HAP-1 (cell line): ENCODE measurements at places on chromosomes 12 and 14.

DNA sequence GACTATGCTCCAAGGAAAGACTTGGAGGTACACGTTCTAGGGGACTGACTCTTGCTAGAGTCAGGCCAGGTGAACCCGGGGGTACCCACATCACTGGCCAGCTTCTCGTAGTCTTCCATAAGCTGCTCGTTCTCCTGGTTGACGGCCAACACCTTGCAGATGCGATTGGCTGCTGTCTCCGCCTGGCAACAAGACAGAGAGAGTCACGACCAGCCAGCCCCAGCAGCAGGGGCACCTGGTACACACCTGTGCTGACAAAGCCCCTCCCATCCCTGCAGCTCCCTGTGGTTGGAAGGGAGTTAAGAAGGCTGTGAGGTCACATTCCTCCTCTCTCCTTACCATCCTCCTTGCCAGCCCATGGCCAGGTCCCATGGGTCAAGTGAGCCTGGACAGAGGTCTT, 85.5 kb downstream of the ACTN1 start:
- DNase-seq = no peak

GRCh38 chr14:103281496-103282231, 52.4 kb upstream of the EIF5 start:
- no peak for DNase-seq

DNA sequence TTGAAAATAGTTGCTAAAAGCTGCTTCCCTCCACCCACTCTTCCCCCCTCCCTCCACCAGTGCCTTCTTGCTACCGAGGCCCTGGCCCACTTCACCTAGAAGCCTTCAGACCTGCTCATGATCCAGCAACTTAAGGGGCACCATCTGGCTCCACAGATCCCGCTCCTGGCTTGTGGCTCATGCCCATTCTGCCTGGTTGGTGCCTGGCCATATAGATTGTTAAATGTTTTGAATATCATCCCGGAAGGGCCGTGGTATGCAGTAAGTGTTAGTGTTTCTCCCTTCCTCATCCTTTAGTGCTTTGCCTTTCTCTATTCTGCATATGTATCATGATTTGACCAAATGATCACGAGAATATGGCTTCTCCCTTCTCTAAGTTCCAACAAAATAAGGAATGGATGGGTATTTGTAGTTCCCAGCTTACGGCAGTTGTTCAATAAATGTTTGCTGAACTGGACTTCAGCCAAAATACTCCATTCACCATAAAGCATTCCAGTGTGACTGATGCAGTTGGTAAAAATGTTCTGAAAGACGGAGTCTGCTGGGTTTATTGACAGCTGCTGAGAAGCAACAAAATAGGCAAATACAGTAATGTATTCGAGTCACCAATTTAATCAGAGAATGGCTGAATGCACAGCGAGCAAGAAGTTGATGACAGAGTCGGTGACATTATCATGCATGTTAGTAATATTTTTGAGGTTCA, 30.7 kb downstream of the GRIP1 start:
- no peak for DNase-seq

- DNase-seq = peak; percentile 38
Observed at GRCh38 chr12:8453021-8453513, 2.7 kb upstream of the CLEC6A start.

DNA sequence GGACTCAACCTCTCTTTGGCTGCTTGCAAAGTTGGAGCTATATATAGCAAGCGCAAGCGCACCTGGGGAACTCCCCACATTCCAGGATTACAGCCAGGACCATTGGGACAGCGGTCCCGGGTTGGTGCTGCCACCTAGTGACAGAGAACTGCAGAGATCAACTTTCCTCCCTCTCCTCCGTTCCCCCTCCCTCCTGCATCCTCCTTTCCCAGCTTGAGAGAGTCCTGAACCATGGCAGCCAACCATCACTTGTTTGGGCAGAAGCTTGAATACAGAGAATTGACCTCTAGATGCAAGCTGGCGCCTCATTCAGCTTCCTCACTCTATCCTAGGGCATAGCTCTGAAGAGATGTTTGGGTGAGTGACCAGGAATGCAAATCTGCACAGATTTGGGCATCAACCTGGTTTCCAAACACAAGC, 17.4 kb upstream of the FLVCR2 start:
- DNase-seq = peak; percentile 62

GRCh38 chr12:54016478-54016964, 7.7 kb downstream of the HOXC8 start:
- peak; percentile 76 for DNase-seq

DNA sequence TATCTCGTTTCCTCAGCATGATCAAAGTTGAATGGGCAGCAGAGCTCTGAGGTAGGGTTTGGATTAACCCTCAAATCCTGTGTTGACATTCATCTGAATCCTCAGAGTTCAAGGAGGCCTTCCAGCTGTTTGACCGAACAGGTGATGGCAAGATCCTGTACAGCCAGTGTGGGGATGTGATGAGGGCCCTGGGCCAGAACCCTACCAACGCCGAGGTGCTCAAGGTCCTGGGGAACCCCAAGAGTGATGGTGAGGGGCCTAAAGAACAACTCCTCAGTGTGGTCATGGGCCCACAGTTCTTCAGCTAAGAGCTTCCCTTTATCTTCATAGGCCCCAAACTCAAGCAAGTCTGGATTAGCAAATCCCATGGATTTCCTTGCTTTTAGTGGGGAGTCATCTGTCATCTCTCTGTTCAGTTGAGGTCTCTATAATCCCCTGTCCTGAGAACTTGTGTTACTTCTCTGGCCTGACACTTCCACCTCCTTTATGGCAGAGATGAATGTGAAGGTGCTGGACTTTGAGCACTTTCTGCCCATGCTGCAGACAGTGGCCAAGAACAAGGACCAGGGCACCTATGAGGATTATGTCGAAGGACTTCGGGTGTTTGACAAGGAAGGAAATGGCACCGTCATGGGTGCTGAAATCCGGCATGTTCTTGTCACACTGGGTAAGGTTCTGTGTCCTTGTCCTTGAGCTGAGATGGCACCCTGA, 1.5 kb downstream of the MYL6 start:
- no peak for DNase-seq

DNA sequence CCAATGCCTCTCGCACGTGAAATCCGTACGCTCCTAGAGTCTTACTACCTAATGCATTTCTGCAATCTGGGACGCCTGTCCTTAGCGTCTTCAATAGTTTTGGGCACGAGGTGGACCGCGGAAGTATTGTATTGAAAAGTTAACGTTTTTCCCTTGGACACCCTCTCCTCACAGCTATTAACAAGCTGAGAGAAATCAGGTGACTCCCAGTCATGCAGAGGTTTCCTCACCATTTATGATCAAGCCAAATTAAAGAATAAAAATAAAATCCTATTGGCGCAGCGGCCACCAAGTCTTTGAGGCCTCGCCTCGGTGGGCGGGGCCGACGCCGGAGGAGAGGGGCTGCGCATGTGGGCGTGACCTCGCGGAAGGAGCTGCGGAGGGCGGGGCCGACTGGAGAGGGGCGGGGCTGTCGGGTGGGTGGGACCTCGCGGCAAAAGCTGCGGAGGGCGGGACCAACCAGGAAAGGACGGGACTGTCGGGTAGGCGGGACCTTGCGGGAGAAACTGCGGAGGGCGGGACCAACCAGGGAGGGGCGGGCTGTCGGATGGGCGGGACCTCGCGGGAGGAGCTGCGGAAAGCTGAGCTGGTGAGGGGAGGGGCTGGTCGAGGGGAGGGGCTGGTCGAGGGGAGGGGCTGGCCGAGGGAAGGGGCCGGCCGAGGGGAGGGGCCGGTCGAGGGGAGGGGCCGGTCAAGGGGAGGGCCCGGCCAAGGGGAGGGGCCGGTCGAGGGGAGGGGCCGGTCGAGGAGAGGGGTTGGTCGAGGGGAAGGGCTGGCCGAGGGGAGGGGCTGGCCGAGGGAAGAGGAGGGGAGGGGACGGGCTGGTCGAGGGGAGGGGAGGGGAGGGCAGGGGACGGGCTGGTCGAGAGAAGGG, 1.1 kb upstream of the PPP2R5C start:
- peak; percentile 94 for DNase-seq

DNA sequence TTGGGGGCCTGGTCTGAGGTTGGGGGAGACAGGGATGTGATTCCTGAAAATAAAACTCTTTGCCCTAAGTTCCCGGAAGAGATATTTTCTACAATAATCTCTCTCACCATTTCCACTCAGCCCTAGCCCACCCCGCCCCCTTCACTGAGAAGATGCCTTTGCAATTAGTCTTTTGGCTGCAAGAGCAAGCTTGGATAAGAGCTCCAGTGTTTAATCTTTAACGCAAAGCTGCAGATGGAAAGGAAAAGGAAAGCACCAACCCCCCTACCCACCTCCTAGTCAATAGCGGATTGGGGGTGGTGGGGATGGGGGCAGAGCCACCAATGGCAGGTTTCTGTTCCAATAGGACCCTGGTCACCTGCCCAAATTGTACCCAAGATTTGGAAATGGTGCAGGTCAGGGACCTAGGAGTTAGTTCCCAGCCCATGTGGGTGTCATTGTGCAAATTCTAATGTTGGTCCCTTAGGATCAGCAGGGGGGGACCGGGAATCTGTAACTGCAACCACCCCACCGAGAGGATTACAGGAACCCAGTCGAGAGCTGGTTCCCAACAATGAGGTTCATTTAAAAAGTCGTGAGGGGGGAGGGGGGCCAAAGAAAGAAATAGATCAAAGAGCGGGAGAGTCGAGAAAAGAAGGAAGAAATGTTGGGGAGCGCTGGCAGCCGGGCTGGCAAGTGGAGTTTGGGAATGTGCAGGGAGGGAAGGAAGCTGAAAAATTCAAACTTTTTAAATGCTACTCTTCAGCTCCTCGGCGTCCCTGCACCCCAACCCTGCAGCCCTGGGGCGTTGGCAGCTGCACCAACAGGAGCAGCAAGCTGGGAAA, 1.6 kb downstream of the ZFP36L1 start:
- DNase-seq = no peak

GRCh38 chr12:1279050-1279449, 288.0 kb downstream of the ERC1 start:
- no peak for DNase-seq

- DNase-seq = no peak
Observed at GRCh38 chr14:75299059-75299458, 20.4 kb downstream of the FOS start.

DNA sequence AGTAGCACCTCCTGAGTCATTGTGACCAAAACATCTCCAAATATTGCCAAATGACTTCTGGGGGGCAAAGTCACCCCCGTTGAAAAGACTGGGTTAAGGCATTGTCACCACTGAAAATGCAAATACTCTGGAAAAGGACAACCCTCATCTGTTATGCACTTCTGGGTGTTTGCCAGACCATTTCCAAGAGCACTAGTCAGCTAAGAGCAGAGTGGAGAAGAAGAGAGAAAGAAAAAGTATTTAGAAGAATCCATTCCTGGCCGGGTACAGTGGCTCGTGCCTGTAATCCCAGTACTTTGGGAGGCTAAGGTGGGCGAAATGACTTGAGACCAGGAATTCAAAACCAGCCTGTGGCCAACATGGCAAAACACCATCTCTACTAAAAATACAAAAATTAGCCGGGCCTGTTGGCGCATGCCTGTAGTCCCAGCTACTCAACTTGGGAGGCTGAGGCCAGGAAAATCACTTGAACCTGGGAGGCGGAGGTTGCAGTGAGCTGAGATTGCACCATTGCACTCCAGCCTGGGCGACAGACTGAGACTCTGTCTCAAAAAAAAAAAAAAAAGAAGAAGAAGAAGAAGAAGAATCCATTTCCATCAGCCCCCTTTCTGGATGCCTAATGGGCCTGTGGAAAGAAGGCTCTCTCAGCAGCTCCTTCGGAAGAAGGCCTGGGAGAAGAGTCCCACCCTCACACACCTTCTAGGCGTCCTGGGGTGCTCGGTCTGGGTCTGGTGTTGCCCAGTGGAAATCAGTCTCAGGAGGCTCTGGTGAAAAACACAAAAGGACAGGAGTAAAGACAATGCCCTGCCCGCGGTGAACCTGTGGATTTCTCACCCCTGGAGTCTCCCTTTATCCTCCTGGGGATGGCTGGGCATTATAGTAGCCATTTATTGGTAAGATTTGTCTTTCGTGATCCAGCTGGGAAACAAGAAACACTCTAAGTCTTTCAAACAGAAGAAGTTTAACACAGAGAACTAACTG, 3.5 kb upstream of the LTBR start:
- no peak for DNase-seq

GRCh38 chr14:30193101-30193500, 265.5 kb upstream of the PRKD1 start:
- no peak for DNase-seq

- no peak for DNase-seq
Observed at GRCh38 chr12:125988545-125988944, 923.3 kb downstream of the AACS start.

- DNase-seq = no peak
Observed at GRCh38 chr12:112823582-112824149, 32.1 kb downstream of the RPH3A start.

GRCh38 chr12:58310809-58311622, 369.6 kb downstream of the ATP23 start:
- no peak for DNase-seq

GRCh38 chr14:59474172-59474571, 9.0 kb upstream of the GPR135 start:
- DNase-seq = no peak

- DNase-seq = peak; percentile 66
Observed at GRCh38 chr12:53743266-53744129, 8.3 kb downstream of the CISTR start.

DNA sequence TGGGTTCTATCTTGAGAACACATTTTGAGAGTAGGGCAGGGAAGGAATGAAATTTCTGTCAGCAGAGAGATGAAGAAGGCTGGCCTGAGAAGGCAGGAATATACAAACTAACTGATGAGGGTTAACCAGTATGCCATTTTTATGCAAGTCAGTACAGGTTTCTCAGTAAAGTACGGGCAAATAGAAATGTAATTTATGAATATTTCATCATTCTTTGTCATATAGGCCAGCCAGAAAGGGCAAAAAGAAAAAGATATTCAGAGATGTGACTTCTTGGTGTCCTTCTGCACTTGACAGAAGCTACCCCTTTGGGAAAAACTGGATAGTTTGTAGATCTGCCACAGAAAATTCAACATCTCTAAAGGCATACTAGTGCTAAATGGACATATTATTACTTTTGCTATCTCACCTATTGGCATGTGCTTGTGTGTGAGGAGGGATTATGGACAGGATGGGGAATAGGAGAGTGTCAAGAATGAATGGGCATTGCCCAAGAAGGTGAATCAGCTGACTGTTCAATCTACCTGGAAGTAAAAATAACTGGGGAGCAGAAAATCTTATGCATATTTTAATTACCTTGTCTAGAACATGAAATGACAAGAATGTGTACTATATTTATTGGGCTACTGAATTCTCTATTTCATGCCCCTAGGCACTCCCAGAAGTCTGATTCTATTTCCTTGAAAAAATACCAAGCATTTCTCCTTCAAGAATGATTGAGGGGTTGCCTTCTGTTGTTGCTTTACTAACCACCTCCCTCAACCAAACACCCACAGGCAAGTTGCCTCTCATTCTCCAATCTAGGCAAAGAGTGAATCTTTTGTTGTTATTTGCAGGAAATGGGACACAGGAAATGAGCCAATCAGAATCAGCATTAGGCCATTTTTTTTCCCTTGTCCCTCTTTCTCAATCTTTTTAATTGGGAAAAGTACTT, 175.1 kb upstream of the SLC38A2 start:
- DNase-seq = no peak
